ENCODE measurements at places on chromosomes 2 and 18.

DNA sequence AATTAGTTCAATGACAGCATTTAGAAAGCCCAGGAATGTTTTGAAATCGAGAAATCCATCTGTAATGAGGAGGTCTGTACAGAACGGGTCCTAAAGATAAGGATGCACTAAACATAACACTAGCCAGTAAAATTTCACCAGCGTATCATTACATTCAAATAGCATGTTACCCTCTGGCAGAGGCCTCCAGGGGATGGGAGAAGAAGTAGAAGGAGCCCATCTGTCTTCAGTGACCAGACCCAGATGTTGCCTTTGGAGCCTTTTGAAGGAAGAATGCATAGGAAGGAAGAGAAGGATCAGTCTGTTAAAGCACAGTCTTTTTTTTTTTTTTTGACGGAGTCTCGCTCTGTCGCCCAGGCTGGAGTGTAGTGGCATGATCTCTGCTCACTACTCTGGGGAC is 86.1 kb upstream of the BCL2L11 start:
- no peak for DNase-seq

GRCh38 chr2:25337276-25337675 is 4.4 kb downstream of the DNMT3A start:
- no peak for DNase-seq

DNA sequence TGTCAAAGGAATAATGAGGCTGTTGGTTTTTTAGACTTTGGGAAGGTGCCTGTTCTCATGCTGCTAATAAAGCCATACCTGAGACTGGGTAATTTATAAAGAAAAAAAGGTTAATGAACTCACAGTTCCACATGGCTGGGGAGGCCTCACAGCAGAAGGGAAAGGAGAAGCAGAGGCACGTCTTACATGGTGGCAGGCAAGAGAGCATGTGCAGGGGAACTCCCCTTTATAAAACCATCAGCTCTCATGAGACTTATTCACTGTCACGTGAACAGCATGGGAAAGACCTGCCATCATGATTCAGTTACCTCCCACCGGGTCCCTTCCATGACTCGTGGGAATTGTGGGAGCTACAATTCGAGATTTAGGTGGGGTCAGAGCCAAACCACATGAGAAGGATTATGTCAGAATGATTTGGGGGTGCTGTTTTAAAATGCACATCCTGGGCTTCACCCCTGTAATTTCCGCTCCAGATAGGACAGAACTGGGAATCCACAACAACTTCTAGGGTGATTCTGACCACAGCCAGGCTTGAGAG is 37.8 kb downstream of the TCF7L1 start:
- DNase-seq: no peak

GRCh38 chr2:238320648-238321281 is 447 bp downstream of the TRAF3IP1 start:
- DNase-seq: no peak

DNA sequence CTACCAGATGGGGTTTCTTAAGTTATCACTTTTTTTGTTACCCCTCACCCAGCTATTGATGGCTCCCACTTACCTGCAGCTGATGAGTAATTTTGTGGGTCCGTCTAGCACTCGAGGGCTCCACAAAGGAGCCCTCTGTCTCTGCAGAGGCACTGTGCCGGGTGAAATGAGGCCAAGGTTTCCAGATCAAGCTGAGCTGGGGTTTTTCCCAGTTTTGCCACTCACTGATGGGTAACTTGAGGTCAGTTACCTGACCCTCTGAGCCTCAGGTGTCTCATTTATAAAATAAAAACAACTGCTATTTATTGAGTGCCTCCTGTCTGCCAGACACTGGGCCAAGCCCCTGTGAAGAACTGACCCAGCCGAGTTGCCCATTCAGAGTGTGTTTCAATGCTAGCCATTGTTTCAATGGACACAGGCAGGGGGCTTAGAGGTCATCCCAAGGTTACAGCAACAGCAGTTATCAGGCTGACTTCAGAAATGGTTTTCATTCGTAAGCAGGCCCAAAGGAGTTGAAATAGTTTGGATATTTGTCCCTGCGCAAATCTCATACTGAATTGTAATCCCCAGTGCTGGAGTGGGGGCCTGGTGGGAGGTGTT is 192.9 kb downstream of the NCK2 start:
- no peak for DNase-seq

GRCh38 chr2:20211420-20211819 is 13.5 kb downstream of the SDC1 start:
- no peak for DNase-seq

- DNase-seq: no peak
Observed at GRCh38 chr2:181253438-181253837, 203.7 kb upstream of the ITGA4 start.

GRCh38 chr18:31996007-31996406 is 22.6 kb upstream of the RNF125 start:
- DNase-seq: no peak

DNA sequence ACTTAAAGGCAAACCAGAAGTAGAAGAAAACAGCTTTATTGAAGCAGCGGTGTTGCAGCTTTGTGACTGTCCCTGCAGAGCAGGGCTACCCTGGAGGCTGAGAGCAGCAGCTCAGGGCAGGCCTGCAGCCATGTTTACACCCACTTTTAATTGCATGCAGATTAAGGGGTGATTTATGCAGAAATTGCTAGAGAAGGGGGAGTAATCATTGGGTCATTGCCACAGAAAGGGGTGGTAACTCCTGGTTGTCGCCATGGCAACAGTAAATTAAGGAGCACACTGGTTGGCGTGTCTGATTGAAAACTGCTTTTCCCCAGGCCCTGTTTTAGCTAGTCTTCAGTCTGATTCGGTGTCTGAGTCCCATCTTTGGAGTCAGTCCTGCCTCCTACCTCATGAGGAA is 195.4 kb upstream of the HDAC4 start:
- DNase-seq: no peak

DNA sequence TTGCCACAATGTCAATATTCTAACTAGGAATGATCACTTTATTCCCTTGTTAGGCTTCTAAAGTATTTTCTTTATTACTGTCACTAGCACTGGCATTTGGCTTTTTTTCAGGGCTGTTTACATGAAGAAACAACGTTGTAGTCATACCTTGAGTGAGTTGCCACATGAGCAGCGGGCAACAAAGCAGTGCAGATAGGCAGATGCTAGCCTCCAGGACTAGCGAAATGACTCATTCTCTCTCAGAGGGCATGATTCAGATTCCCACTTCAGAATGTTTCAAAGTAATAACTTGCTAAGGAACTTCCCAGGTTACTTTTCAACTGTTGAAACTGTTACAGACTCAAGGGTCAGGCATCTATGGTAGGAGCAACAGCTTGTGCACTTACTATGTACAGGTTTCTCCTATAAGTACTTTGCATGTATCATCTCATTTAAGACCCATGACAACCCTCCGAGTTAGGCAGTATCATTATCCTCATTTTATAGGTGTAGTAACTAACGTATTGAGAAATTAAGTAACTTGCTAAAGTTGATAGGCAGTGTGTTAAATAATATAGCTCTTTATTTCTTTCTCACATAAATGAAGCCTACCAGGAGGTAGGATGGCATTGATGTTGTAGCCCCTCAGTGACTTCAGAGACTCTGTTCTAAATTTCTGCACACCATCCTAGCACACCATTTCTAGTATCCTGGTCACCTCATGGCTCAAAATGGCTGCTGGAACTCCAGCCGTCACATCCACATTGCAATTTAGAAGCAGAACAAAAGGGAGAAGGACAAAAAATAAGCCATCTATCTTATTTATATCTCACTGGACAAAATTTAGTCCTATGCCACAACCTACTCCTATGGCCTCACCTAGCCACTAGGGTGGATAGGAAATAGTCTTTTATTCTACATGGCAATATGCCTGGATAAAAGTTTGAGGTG is 83.3 kb downstream of the ICOS start:
- peak; percentile 47 for DNase-seq

DNA sequence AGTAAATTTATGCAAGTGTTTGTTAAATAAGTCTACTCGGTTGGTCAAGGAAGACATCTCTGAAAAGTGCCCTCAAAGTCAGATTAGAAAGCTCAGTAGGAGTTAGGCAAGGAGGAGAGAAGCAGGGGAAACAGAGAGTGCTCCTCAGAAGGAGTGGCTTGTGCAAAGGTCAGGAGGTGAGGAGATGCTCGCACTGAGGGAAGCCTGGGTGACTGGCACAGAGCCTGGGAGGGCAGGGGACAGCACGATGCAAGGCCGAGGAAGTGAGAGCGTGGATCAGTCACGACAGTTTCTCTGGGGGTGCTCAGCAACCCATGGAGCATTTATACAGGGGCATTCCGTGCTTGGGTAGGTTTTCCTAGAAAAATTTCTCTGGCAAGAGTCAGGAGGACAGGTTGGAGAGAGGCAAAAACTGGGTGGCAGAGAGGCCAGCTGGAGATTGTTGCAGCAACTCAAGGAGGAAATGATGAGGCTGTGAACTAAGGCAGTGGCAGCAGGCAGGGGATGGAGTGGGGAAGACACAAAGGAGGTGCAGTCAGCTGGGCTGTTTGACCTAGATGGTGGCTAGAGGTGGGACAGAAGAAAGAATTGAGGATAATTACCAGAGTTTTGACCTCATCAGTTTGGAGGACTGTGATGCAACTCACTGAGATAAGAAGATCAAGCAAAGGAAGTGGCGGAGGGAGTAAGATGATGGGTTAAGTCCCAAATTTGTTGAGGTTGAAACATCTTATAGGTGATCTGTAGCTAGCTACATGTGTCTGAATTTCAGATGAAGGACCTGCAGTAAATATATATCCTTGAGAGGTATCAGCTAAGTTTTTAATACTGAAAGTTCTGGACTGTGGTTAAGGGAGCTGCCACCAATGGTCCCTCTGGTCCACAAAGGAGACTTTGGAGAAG is 52.4 kb downstream of the BCL2 start:
- no peak for DNase-seq
